ENCODE measurements at places on chromosomes 2 and 18. TPM values are rescaled to one million over a fixed set of nuclear protein-coding genes. Genes with fewer than 3 reads are reported as not detected.

DES gene
- total RNA-seq, result not detected

UGT1A10 gene
- not detected for total RNA-seq

RRM2 gene
- 195 TPM for total RNA-seq

SERPINB4 gene
- total RNA-seq, result not detected

LMAN2L gene
- total RNA-seq, result 7.5 TPM

EPB41L3 gene
- total RNA-seq, result 191 TPM

C2orf78 gene
- total RNA-seq, result not detected

SERPINB10 gene
- total RNA-seq, result not detected

ABCA12 gene
- under 0.01 TPM for total RNA-seq

PRLH gene
- total RNA-seq, result not detected

NT5DC4 gene
- not detected for total RNA-seq

DNA sequence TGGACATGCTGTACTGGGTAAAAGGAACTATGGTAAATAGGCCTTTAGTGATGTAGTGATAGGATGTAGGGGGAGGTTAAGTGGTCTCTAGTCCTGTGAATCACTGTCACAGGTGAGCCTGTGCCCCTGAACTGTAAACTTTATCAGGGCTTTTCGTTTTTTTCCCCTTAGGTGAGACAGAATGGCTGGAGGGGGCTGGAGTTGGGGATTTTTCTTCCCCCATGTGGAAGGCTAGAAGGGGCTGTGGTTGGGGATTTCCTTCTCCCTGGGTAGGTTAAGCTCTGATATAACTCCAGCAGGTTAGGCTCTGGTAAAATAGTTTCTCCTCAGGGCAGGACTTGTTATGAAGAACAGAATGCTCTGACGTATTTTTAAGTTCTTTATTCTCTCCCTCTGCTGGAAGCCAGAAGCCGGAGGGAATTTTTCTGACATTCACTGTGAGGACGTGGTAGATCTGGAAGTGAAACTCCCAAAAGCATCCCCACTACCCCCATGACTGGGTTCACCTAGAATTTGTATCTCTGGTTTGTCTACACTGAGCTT, 28.5 kb downstream of the PIKFYVE start:
- DNase-seq, result no peak

GRCh38 chr2:22855081-22855480, 529.9 kb upstream of the KLHL29 start:
- no peak for DNase-seq

DNA sequence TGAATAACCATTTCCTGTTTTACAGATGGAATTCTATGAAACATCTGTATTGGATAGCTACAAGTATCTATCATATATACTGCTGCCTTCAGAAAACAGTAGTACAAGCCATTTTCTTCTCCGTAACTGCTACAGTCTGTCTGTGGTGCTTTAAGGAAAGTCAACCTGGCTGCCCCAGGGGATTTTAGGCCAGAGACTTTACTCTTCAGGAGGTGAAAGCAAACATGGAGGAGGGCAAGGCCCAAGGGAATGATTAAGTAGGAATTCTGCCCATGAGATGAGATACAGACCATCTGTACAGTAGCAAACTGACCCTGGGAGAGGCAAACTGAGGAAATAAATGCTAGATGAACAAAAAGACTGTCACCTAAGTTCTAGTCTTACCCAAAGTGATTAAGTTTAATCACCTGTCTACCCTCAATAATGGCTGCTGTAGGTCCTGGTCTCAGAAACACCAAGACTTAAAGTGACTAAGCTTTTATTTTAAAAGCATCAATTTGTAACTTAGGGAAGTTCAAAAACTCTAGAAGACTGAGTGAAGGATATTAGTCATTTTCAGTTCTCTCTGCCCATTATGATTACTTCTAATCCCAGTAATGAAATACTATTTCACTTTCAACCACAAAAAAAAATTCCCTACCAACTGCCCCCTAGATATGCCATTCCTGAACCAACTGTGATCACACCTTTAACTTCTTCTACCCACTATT, 14.8 kb downstream of the MBD2 start:
- DNase-seq, result peak; percentile 36

DNA sequence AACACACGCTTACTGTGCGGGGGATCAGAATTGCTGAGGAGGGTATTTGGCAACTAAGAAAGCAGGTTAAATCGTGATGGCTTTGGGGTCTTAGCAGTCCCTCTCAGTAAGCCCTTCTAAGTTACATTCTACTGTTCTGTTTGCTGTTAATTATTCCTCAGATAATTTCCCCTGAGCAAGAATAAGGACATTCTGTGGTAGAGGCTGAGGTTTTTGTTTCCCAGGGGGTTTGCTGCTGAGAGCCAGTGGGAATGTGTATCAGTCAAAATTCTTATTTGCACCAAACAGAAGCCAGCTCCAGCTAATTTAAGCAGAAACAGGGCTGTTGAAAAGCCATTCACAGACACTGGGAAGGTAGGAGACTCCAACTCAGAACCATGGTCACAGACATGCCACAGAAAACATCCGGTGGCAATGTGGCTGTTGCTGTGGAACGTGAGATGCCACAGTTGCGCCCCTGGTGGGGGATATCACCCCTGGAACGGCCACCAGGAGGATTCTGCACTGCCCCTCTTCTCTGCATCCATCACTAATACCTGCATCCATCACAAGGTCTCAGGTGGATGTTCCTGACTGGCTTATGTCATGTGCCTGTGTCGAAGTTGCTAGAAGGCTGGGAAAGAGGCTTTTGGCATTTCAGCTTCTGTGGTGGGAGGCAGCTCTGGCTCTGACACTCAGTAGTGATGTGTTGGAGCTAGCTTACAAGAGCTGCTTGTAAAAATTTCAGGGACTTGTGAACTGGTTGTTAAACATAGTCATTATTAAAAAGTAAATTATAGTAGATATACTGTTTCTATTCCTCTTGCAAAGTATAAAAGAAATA, 23.2 kb downstream of the SLC4A3 start:
- DNase-seq, result no peak

DNA sequence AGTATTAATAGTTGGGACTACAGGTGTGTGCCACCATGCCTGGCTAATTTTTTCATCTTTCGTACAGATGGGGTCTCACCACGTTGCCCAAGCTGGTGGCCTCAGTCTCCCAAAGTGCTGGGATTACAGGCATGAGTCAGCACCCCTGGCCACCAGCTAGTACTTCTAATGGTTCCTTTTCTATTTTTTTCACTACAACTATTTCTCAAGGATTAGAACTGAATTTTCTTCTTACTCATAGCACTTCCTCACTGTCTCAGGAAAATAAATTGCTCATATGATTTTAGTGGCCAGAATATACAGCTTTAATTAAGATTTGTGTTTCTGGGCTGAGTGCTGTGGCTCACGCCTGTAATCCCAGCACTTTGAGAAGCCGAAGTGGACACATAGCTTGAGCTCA, 43.2 kb upstream of the SOS1 start:
- DNase-seq, result peak; percentile 27

DNA sequence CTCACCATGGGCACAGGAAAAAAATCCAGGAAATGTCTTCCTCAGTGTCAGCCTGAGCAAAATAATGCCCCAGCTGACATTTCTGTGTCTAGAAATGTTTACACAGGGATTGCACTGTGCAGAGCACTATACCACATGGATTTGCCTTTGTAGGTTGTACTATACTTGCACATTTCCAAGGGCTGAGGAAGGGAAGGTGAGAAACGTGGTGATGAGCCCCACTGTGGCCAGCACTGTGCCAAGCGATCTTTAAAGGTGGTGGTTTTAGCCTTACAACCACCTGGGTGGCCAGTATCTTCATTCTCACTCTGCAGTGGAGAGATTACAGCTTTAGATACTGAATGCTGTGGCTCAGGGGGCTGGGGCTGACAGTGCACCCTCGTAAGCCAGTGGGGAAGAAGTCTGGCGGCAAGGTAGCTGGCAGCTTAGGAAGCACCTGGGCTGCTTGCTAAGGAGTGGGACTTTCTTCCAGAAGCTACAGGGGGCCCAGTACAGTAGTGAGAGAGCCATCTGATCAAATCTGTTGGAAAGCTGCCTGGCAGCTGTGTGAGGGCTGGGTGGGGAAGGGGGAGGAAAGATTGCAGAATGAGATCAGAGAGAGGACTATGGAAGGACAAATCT, 81.4 kb upstream of the MSH2 start:
- no peak for DNase-seq

- DNase-seq, result peak; percentile 79
These were observed 124.8 kb upstream of the CXCR4 start for GRCh38 chr2:136242687-136243277.

GRCh38 chr2:65576861-65577601, 144.6 kb upstream of the SPRED2 start:
- DNase-seq, result peak; percentile 98

GRCh38 chr2:206392118-206392517, 51.2 kb upstream of the ADAM23 start:
- DNase-seq, result peak; percentile 65

DNA sequence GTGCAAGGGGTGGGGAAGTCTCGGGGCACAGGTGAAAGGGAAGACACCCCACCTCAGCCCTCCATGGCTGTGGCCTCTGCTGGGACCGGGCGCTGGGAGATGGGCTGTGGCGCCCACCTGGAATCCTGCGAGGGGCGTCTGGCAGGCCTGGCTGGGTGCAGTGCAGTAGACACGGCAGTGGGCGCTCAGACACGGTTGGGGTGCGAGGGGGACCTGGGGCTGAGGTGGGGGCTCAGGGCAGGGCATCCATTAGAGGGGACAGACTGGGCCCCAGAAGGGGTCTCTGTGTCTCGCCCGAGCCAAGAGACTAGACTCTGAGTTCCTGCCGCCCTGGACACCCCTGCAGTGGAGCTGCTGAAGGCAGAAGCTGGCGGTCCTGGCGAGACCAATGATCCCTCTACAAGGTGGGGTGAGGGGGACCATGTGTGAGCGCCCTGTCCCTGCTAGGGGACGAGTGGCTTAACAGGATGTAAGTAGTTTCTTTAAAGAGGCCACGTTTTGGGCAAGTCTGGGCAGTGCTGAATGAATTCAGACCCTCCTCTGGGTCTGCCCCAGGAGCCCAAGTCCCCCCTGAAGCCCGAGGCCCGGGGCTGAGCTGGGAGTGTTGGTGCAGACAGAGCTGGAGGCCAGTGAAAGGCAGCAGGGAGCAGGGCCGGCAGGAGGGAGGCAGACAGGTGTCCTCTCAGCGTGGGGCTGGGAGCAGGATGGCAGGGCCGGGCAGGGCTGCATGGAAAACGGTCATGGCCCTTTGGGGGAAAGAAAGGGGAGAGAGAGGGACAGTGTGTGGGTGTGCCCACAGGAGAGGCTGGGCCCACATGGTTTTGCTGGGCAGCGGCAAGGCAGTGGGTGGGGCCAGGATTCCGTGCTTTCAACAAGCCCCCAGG, 57.2 kb downstream of the HS6ST1 start:
- DNase-seq, result no peak

GRCh38 chr2:197996583-197996982, 192.2 kb downstream of the PLCL1 start:
- no peak for DNase-seq

DNA sequence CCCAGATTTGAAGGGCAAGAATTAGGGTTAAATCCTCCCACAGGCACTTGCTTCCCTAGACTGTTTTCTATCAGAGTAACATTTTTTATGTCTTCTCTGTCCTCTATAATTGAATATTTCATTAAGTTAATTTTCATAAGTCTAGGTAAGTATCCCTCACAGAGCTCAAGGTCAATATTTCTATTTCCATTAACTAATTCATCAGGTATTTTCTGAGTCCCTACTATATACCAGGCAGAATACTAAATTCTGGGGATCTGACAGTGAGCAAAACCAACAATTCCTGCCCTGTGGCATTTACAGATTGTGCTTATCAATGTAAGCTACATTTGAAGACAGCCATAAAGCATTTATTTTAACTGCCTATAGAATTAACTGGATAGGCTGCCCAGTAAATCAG, 86.4 kb upstream of the RBBP8 start:
- no peak for DNase-seq

DNA sequence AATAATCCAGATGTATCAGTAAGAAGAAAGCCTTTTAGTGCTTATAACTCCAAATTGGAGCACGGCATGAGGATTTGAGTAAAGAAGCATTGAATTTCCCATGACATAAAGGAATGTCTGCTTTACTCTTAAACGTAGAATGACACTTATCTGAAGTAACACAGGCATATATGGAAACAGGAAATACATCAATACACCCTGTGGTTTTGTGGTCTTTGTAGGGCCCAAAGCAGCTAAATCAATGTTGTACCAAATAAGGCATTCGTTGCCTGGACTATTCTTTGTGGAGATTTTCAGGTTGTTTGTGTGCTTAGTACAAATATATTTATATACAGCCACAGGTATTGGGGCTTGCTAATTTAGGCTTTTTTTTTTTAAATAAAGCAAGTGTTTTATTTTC, 660.5 kb downstream of the LRRTM4 start:
- DNase-seq, result peak; percentile 52

GRCh38 chr2:131058214-131058843, 34.9 kb downstream of the FAM168B start:
- no peak for DNase-seq

DNA sequence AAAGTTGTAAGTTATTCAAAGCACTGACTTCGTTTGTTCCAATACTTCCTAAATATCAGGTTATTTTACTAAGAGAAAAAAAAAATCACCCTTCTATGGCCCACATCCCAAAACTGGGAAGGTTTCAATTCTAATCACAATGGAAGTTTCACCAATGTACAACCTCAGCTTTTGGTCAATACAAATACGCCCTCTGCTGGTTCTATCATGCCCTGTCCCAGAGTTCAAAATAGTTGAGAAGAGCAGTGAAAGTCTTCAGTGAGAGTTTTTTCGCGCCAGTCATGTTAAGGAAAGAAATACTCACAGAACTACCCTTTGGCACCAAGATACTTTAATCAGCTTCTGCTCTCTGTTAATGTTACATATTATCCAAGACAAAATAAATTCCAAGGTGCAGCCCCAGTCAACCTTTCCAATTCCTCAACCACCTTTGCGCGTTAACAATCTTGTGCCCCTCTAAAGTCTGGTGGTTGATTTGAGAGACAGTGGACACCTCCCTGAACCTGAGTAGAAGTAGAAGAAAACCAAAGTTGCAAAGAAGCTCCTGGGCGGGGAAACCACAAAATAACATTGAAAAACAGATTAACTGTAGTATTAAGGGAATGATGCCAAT, 59.9 kb downstream of the SUMO1 start:
- DNase-seq, result peak; percentile 45

DNA sequence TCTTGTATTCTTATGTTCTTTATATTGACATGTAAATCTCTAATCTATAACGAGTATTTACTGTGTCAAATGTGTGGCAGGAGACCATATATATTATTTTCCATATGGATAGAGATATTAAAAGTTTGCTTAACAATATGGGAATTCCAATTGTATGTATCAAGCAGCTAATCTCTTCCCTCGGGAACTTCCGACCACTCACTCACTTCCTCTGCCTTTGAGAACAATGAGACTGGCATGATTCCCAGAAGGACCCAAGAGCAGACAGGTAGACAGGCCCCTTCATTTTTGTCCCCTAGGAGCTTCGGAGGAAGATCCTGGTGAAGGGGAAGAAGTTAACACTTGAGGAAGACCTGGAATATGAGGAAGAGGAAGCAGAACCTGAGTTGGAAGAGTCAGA, 24.1 kb downstream of the PLCD4 start:
- peak; percentile 82 for DNase-seq

DNA sequence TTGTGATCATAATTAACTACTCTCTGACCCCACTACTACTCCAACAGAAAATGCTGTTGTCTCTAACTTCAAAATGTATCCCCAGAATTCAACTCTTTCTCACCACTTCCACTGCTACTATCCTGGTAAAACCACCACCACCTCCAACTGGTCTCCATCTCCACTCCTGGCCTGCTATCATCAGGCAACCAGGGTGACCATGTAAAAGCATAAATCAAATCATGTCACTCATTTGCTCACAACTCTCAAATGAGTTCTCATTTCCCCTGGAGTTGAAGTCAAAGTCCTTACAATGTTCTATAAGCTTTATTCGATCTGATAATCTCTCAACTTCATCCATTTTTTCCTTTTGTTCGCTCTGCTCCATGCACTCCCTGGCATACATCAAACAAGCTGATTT, 24.6 kb downstream of the CUL3 start:
- no peak for DNase-seq

- DNase-seq, result peak; percentile 15
These were observed 241.5 kb downstream of the ICOS start for GRCh38 chr2:204177977-204178522.

All from HT1080 (cell line).